ENCODE measurements at places on chromosomes 3 and 15. TPM values are rescaled to one million over a fixed set of nuclear protein-coding genes. Genes with fewer than 3 reads are reported as not detected.
A peak's percentile ranks its signal among the peaks of the same experiment; 100 is the strongest.

The IMPG2 gene
- polyA plus RNA-seq: not detected

The EOMES gene
- polyA plus RNA-seq: not detected

The SLC28A1 gene
- polyA plus RNA-seq: not detected

The FAM240A gene
- polyA plus RNA-seq: not detected

The ST8SIA2 gene
- polyA plus RNA-seq: not detected

DNA sequence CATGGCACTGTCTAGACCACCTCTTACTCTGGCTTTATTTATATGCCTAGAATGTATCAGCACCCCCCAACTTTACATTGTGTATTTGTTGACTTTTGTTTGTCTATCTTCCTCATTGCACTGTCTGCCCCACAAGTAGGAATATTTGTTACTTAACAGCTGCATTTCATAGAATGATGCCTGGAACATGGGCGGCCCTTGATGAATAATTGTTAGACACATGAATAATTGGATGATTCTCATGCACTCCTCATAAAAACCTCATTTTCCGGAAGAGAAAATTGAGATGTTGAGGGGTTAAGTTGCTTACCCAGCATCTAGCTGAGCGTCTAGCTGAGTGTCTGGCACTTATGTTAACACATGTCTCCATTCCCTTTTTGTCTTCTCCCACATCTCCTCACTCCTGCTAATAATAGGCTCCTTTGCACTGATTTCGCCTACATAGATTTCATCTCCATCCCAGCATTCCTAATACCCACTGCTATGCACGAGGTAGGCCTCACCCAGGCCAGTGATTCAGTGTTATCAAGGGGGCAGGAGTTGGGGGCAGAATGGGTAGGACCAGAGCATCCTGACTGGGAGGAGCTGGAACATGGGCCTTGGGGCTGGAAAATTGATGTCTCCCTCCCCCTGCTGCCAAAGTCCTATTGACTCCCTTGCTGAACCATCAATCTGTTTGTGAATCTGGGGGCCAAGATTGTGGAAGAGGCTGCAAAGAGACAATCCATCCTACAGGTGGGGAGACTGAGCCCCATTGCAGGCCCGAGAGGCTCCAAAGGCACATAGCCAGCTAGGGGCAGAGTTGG, 7.8 kb upstream of the WNT7A start:
- DNase-seq: no peak

DNA sequence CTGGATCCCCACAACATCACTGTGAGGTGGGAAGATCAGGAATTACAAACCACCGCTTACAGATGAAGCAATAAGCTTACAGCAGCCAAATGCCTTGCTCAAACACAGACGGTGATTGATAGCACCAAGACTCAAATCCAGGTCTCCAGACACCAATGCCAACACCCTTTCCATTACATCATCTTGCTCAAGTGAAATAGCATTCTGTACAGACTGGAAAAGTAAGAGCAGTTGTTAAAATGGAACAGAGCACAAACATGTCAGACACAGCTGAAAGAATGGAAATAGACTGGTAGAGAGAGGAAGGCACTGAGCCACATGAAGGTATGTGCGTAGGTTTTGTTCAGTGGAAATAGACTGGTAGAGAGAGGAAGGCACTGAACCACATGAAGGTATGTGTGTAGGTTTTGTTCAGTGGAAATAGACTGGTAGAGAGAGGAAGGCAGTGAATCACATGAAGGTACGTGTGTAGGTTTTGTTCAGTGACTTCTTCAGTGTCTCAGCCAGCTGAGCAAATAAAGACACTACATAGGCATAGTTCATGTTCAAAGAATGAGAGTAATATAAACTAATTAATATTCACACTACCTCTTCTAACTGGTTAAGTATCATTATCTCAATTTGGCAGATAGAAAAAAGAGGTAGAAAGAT, 15.6 kb downstream of the CLDN1 start:
- DNase-seq: peak; percentile 27

- peak; percentile 1 for DNase-seq
Observed at GRCh38 chr3:95134693-95135413, 1072.0 kb downstream of the NSUN3 start.

DNA sequence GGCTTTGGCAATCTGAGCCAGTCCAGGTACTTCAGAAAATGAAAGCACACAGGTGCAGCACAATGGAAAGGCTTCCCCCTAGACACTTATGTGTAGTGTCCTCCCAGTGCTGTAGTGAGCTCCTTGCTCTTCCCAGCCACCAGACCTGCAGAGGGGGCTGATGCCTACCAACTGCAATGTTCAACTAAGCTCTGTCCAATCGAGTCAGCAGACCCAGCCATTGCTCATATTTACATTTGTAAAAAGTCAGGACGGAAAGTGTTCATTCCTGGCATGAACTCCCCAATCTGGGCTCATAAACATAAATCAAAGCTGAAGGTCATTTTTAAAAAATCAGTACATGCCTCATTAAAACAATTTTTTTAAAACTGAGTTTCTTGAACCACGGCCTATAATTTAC, 73.0 kb downstream of the FOXP1 start:
- DNase-seq: peak; percentile 59

GRCh38 chr15:66879531-66880368, 177.7 kb downstream of the SMAD6 start:
- peak; percentile 56 for DNase-seq

DNA sequence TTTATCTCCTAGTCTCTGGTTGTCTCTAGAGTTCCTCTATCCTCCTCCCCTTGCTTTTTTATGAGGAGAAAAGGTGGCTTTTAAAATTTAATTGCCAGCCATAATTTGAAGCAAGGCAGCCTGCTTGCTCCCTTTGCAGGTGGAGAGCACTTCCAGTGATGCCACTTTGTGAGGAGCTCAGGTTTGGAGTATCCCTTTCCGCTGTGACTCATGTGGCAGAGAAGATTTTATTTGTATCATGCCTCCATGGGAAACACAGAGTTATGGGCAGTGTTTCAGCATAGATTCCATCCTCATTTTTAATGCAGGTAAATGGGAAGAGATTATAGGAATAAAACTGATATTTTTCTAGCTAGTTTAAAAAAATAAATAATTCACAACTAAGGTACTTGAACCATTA, 7.0 kb downstream of the PPM1L start:
- DNase-seq: no peak

GRCh38 chr15:72916897-72917296, 133.3 kb upstream of the ADPGK start:
- DNase-seq: no peak

- DNase-seq: no peak
Observed at GRCh38 chr3:65996589-65996988, 42.1 kb downstream of the MAGI1 start.

- DNase-seq: peak; percentile 69
Observed at GRCh38 chr3:48709051-48709461, 8.0 kb downstream of the IP6K2 start.

DNA sequence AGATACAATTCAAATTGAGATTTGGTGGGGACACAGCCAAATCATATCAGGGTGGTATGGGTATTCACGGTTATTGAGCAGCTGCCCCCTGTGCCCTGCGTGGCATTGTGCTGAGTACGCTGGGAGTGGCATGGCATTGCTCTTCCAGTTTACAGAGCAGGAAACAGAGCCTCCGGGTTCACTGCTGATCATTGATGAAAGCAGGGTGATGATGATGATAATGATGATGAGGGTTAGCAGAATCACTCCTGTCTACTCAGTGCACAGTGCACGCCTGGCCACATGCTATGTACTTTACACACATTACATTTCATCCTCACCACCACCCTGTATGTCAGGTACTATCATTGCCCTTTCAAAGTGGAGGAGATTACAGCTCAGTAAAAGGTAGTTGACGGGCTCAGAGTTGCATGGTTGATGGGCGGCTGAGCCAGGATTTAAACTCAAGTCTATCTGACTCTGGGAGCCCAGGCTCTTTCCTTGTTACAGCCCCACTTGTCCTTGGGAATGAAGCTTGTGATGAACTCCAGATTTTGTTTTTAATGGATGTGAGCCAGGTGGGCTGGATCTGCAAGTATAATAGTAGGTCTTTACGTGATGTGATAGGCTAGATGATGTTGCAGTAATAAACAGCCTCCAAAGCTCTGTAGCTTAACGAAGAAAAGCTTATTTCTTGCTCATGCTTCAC, 87.6 kb upstream of the MYZAP start:
- DNase-seq: no peak

DNA sequence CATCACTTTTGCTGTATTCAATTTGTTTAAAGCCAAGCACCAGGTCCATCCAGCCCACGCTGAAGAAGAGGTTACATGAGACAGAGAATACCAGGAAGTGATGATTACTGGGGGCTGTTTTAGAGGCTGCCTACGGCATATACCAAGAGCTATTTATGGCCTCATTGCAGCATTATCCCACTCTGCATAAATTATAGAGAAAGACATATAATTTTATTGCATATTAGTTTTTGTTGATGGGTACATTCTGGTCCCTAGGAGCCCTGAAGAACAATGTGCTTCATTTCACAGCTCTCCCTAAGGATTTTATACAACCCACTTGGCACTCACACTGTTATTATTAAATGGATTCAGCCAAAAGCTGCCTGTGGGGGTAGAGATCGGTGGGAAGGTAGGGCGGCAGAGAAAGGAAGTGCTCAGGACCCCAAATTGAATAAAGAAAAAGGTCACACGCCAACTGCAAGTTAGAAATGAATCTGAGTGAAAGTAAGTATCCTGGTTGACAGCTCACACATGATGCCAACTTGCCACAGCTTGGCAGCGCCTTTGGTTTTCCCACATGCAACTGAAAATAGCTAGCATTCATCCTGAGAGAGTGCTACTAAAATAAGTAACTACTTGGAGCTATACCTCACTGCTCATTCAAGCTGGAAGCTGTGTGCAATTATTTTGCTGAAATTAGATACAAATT, 73.7 kb downstream of the CCNL1 start:
- DNase-seq: no peak

- peak; percentile 91 for DNase-seq
Observed at GRCh38 chr3:119637679-119638477, 22.5 kb downstream of the POPDC2 start.

- DNase-seq: no peak
Observed at GRCh38 chr3:127497676-127498075, 92.9 kb downstream of the TPRA1 start.

GRCh38 chr15:88649753-88650551, 11.1 kb downstream of the ISG20 start:
- DNase-seq: no peak

GRCh38 chr3:60931452-60931851, 319.8 kb downstream of the FHIT start:
- no peak for DNase-seq

DNA sequence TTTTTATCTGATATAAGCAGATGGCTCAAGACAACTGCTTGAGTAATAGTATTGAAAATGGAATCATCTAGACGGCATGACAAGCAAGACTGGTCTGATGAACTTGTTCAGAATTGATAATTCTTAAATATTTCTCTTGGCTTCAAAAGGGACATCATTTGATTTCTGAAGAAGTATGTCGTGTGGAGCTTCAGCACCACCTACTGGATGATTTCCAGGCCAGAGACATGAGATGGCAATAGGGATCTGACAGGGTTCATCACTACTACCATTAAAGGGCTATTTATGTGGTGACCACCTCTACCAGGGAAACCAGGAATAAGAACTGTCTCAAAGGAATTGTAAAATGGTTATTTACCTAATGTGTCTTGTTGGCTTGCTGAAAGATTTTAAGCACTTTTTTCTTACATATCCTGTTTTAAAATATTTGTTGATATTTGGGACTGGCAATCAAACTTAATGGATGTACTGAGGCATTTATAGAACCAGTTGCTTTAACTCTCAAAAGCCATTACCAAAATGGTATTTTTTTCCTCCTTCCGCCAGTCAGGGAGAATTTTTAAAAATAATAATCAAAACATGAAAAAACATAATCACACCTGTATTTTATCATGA, 99.5 kb upstream of the FAM98B start:
- DNase-seq: peak; percentile 76

All from GM23248 (cell line).